GOT3 (cell line): ENCODE measurements at places on chromosomes 16 and 17.

DNA sequence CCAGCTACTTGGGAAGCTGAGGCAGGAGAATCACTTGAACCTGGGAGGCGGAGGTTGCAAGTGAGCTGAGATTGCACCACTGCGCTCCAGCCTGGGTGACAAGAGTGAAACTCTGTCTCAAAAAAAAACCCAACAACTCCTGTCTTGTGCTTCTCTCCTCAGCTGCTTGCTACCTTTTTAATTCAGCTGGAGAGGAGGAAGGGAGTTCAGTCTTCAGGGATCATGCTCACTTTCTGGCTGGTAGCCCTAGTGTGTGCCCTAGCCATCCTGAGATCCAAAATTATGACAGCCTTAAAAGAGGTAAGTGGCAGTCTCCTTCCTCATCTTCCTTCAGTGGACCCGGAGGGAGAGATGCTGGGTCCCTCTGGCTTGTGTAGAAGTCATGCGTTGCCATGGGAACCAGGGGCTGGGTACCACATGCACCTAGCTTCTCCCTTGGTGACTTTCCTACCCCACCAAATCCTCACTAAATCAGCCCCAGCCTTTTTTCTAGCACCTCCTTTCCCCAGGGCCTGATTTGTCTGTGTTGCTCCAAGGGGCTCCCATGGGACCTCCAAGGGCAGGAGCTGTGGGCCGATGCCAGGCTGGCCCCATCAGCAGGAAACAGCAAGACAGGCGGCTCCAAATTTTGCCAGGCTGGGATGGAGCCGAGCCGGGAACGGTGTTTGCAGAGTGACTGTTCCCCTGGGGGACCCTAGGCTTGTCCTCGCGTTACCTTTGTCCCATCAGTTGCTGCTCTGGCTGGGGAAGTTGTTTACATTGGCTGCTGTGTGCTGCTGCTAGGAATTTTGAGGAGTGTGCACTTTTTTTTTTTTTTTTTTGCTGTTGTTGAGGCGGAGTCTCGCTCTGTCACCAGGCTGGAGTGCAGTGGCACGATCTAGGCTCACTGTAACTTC lies 65.2 kb downstream of the ABCC1 start:
- DNase-seq, result no peak

- no peak for DNase-seq
Observed at GRCh38 chr16:53922807-53923571, 219.0 kb downstream of the FTO start.

DNA sequence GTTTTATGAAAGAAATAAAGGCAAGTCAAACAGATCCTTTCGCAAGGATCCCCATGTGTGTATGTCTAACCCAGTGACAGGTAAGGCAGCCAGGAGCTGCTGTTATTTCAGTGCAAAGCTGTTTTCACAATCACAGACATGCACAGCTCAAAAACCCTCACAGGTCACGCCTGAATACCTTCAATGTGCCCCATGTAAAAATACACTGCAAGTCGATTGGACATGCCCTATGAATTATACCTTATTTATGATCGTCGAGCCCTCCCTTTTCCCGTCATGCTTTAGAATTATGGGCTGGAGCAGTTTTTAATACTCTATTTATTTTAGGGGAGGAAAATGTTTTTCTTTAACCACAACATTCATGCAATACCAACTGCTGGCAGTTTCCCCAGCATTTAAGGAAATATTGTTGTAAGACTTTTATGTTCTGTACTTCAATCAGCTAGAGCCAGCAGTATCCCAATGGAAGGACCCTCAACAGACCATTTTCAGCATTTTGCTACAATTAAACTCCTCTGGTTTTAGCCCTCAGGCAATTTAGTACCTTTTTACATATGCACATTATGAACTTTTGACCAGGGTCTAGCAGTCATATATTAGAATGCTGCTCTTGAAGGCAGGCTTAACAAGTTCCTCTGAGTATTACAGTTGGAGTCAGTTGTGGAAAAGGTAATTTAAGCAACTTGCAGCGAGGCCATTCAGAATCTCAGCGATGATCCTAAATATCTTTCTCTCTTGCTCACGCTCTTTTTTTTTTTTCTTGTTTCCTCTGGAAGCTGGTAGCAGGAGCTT lies 362.2 kb downstream of the WWOX start:
- no peak for DNase-seq

DNA sequence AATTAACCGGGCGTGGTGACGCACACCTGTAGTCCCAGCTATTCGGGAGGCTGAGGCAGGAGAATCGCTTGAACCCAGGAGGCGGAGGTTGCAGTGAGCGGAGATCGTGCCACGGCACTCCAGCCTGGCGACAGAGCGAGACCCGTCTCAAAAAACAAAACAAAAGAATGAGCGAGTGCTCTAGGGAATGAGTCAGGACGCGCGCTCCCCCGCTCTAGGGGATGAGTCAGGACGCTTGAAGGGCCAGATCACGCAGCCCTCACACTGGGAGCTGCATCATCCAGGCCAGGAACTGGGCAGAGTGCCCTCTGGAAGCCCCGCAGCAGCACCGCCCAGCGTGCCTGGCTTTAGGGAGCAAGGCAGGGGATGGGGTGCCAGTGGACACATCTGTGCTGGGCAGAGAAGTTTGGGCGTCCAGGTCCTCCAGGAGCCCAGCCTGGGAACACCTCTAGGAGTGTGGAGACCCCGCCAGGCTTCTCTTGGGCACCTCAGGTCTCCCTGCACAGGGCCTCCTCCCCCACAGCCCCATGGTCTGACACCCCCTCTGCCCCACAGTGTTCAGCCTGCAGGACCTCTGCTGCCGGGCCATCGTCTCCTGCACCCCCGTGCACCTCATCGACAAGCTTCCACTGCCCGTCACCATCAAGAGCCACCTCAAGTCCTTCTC lies 3.9 kb upstream of the WFIKKN1 start:
- peak; percentile 73 for DNase-seq

GRCh38 chr17:50425682-50426471 lies at the start of gene ACSF2:
Gene ACSF2, plus strand, starts transcription at chr17:50426218. Its CDS starts 44 bp downstream, at chr17:50426262.
- DNase-seq, result peak; percentile 16

GRCh38 chr16:28937222-28937876 lies 5.6 kb downstream of the CD19 start:
- DNase-seq, result no peak

GRCh38 chr16:21211486-21211885 lies at the start of gene ZP2:
Gene ZP2, minus strand, starts transcription at chr16:21211574. Its CDS starts 27 bp downstream, at chr16:21211547.
- DNase-seq, result no peak

GRCh38 chr17:80414803-80415625 lies at the start of gene ENDOV:
Gene ENDOV, plus strand, starts transcription at chr17:80415167. Its CDS starts 28 bp downstream, at chr17:80415195.
- peak; percentile 87 for DNase-seq

GRCh38 chr17:28726627-28727491 lies 826 bp upstream of the TLCD1 start:
- DNase-seq, result peak; percentile 74

GRCh38 chr17:20256144-20256543 lies 211.2 kb downstream of the LGALS9B start:
- DNase-seq, result no peak

- DNase-seq, result no peak
Observed at GRCh38 chr17:48990882-48991357, 6.3 kb upstream of the IGF2BP1 start.

GRCh38 chr17:39769974-39770587 lies 32.3 kb downstream of the GRB7 start:
- no peak for DNase-seq

- DNase-seq, result no peak
Observed at GRCh38 chr17:6541886-6542285, 14.5 kb downstream of the PITPNM3 start.

GRCh38 chr16:21301895-21302291 lies 23.8 kb upstream of the CRYM start:
- no peak for DNase-seq

- DNase-seq, result no peak
Observed at GRCh38 chr17:81057079-81057730, 22.3 kb downstream of the BAIAP2 start.

DNA sequence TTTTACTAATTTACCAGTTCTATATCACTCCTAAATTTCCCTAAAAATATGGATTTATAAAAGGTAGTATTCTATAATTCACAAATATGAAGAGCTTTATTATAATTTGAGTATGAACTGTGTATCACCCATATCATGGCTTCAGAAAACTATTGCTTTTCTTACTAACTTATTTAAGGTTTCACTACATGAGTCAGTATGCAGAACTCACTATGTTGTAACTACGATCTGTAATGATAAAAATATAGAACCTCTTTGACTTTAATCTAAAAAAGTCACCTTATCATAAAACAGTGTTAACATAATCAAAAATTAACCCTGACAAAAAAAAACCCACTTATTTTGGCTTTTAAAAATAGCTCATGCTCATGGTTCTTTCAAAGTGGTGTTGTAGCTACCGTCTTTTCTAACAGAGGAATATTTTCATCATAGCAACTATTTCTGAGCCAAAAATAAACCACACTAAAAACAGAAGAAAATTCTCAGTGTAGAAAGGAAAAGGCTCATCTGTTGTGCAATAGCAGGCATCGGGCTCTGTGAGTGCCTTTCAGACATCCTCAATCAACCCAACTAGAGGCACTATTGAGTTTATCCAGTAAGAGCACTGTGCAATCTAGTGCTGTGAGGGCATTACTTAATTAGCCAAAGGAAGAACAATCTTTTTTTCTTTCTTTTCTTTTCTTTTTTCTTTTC lies 42.1 kb downstream of the ITGAM start:
- DNase-seq, result no peak

GRCh38 chr16:69654280-69654931 lies 72.0 kb downstream of the NQO1 start:
- DNase-seq, result no peak

GRCh38 chr17:71380535-71380934 lies 740.3 kb upstream of the SOX9 start:
- DNase-seq, result no peak

- no peak for DNase-seq
Observed at GRCh38 chr17:565521-565920, 149.1 kb downstream of the VPS53 start.

DNA sequence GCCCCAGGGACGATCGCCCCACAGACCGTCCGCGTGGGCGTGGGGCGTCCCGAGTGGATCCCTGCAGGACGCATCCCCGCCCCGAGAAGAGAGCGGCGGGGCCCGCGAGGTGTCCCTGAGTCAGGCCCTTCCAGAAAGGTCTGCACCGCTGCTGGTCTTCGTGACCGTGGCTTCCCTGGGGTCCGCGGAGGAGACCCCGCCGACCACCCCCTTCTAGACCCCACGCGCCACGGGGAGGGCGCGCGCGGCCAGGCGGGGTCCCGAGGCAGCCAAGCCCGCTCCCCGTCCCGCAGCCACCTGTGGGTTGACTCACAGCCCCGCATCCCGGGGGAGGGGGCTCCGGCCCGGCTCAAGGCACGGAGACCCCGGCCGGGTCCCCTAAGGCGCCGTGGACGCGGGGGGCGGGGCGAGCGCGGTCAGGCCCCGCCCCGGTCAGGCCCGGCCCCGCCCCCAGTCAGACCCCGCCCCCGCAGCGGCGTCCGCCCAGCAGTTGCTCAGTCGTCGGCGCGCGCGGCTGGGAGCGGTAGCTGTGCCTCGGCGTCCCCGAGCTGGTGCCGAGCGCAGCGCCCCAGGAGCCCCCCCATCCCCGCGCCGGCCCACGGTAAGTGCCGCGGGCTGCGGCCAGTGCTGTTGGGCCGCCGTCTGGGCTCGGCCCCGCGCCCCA lies at the start of gene BAIAP3:
Gene BAIAP3 (plus strand): TSS at position 497 of the 664 bp plus-strand sequence. CDS start 4,905 bp downstream, outside the sequence.
- no peak for DNase-seq

GRCh38 chr17:37092701-37093100 lies 143.9 kb downstream of the AATF start:
- no peak for DNase-seq

DNA sequence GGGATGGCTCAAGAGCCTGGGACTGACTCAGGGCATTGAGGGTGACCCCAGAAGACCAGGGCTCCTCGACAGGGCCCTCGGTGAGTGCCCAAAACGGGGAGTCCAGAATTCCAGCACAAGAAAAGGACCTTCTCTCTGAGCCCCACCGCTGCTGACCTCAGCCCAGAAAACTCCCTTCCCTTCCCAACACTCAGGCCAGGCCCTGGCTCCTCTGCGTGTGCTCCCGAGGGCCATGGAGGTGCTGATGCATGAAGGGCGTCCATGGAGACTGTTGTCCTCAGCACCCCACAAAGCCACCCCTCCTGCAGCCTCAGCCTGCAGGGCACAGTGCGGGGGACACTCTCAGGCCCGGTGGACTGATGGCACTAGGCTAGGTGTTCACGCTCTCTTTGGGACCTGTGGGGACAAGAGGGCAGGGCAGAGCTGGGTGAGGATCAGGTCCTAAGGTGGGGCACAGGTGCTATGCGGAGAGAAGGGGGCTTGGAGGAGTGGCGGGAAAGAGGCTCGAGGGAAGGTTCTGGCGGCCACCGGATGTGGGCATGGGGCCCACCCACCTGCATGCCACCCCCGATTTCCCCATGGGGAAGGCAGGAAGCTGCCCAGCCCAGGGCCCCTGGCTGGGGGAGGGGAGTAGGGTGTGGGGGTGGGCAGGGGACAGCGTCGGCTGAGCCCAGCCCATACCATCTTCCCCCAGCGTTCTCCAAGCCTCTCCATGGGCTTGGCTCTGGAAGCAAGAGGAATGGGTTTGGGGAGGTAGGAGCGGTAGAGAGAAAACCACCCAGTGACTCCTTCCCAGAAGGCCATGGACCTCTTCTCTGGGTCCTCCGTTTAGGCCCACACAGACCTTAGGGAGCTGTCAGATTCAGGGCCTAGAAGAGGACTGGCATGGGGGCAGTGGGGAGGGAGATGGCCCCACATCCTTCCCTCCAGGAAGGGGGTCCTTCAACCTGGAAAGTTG lies 4.5 kb upstream of the TSPOAP1 start:
- no peak for DNase-seq

DNA sequence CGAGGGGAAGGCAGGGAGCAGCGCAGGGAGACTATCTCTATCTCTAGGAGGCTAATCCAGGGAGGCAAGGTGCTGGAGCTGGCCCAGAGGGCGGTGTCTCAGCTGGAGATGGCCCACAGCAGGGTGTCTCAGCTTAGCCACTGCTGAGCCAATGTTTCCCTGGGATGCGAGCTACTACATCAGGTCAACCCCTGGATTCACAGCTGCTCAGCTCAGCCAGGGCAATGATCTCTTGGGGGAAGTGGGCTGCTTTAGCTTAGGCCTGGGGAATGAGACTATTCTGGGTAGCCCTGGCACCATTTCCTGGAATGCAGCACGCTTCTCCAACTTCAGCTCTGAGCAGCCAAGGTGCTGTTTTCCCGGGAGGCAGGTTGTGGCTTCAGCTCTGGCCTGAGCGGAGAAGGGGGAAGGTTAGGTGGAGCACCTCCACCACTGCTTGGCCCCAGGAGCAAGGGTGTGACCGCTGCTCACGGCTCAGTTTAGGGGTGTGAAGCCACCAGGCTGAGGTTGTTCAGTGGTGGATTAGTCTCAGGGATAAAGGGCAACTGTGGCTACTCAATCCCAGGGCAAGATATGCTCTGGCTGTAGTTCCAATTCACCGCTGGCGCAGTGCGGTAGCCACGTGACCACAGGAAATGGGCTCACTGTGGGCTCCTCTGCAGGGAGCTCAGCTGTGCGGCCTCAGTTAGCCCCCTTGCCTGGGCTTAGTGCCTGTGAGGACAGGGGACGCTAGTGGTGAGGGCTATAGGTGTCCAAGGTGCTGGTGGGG lies 5.2 kb upstream of the PRSS21 start:
- no peak for DNase-seq

DNA sequence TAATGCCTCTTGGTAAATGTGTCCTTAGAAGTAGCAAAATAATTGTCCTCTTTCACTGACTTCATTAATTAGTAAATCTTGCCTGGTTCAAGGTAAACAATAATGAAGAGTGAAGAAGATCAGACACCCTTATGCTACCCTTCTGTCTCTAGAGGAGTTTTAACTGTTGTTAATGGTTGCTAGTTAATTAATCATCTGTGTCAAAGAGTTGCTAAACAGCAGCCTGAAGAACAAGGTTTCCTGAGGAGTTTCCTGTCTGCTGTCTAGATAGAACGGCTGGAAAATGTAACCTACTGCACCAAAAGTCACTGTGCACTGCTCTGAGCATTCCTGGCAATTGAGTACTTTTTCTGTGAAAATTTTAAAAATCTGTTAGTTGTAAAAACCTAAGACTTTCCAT lies 131.3 kb downstream of the NLK start:
- no peak for DNase-seq
